ENCODE measurements at places on chromosomes 2 and 18.

DNA sequence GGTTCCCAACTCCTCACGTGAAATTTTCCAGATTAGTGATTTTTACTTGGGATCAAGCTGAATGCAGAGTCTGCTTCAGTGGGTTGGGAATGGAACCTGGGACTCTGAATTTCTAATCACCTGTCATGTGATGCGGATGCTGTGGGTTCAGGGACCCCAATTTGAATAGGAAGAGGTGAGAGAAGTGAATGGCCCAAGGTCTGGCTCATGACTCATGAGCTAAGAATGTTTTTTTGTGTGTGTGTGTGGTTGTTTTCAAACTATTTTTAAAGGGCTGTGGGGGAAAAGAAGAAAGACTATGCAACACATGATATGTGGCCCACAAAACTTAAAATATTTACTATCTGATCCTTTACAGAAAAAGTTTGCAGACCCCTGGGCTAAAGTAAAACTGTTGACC lies 108.5 kb upstream of the CYRIA start:
- no peak for DNase-seq

DNA sequence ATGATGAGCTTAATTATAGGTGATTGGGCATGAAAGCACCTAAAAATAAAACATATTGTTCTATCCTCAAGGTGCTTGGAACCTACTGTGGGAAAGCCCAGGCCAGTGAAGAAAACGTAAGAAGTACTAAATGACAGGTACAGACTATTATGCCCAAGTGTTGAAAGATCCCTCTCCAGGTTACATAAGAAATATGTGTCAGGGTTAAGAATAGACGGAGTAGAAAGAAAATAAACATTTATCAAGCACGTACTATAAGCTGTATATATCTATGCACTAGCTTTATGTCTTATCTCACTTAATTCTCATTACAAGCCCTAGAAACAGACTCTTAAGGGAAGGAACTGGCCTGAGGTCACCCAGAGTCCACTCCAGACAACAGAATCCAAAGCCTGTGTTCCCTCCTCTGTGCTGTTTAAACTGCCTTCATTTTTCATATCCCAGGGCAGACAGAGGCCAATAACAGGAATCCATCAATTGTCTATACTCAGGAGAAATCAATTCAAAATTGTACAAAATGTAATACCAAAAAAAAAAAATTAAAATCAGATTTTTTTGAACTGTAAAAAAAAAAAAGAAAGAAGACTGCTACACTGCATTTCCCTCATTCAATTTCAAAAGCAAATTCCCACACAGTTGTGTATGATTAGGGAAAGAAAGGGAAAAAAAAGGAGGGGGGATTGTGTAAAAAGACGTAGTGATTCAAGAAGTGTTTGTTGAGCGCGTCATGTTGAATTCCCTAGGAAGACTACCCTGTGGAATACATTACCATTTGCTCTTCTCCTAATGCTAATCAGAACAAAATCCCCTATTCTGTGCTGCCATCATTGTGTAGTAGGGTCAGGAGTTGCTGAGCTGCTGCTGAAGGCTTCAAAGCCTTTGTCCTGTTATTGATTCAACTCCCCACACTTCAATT lies 156.3 kb downstream of the IRS1 start:
- DNase-seq: no peak

- DNase-seq: no peak
Observed at GRCh38 chr18:76564117-76564516, 69.1 kb upstream of the ZNF516 start.

DNA sequence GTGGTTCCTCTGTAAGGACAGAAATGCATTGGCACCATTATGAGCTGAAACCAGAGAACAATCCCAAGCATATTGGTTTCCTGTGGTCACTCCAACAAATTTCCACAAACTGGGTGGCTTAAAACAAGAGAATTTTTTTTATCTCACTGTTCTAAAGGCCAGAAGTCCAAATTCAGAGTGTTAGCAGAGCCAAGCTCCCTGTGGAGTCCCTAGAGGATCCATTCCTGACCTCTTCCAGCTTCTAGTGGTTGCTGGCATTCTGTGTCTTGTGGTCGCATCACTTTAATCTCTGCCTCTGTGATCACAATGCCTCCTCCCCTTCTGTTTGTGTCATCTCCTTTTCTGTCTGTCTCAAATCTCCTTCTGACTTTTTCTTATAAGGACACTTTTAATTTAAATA lies 380.3 kb downstream of the NYAP2 start:
- no peak for DNase-seq

DNA sequence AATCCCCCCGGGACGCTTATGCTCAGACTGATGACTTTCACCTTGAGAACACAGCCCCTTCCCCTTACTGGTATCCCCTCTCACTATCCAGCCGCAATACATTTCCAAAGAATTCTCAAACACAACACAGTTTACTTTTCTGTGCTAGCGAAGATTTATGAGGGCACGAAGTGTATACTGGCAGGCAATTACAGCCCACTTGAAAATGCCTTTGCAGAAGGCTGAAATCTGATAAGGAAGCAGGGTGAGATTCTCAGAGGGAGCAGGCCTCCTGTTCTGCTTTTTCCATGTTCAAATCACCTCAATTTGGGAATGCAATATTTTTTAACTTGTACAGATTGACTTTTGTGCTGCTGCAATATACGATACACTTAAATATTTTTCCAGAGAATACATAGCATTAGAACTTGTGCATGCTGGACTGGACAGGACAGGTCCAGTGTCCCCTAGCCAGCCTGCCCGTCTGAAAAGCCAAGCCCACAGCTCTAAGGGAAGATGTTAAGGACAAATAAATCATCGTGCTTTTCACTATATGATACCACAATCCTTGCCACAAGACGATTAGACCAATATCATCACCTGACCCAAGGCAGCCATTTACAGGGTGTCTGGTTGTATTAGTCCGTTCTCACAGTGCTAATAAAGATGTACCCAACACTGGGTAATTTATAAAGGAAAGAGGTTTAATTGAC lies 262.1 kb downstream of the EPHA4 start:
- no peak for DNase-seq

DNA sequence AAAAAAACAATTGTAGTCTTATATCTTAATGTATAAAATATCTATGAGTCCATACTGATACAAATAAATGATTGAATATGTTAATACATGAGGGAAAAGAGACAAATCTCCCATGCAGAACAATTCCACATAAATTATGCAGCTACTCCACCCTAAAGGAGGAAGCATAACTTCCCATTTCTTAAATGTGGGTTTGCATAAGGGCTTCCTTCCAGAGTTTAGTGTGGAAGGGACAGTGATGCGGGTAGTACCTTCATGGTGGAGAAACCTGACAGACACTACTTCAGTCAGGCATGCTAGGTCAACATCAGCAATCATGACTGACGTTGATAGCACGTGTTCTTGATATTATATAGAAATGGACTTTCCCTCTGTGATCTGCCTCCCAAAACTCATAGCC lies 146.9 kb upstream of the STON1 start:
- no peak for DNase-seq

- no peak for DNase-seq
Observed at GRCh38 chr2:217412721-217413120, 552.9 kb upstream of the TNP1 start.

DNA sequence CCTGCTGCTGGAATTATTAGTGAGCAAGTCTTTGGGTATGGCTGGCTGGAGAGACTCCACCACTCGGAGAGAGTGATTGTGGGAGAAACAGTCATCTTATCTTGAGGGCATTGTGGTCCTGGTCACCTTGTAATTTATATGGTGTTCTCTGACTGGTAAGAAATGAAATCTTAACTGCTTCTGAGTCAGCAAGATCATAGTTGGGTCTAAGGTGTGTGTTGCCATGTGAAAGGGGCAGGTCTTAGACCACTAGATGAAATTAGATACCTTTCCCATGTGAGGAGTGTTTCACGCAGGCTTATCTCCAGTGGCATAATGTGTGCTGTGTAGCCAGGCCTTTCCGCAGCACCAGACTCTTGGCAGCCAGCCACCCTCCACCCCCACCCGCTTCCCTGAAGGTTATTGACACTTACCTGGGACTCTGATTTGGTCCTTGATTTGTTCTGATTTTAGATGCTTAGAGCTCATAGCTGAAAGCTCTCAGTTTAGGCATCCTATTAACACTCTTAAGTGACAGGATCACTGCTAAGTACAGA lies 7.7 kb downstream of the MAPRE3 start:
- DNase-seq: no peak

DNA sequence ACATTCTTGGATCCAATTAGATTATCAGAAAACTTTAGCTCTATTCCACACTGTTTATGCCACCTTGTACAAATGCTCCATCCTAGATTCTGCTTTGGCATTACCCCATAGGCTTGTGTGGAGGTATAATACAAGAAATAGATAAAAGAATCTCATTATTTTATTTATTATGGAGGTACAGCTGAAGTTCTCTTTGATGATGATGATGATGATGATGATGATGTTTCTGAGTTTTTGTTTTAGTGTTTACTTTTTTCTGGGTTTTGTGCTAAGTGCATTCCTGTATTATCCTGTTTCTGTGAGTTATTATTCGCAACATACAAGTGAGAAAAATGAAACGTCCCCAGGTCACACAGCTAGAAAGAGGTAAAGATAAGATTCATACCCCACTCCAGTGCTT lies 43.4 kb downstream of the ANXA4 start:
- DNase-seq: no peak

GRCh38 chr18:24988253-24988840 lies 363.6 kb downstream of the ZNF521 start:
- DNase-seq: no peak

DNA sequence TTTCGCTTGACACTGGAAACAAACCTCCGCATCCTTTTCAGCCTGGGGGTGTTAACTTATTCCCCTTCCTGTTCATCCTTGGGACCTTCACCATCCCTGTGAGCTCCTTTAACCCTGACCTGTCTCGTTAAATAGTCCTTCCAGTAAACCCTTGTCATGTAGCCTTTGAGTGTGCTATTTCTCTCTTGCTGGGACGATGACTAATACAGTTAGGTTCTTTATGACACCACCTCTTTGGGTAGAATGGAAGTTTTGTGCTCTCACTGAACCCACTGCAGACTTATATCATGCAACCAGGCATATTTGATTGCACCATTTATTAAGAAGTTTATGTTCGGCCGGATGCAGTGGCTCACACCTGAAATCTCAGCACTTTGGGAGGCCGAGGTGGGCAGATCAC lies 40.5 kb upstream of the GAREM1 start:
- DNase-seq: no peak

DNA sequence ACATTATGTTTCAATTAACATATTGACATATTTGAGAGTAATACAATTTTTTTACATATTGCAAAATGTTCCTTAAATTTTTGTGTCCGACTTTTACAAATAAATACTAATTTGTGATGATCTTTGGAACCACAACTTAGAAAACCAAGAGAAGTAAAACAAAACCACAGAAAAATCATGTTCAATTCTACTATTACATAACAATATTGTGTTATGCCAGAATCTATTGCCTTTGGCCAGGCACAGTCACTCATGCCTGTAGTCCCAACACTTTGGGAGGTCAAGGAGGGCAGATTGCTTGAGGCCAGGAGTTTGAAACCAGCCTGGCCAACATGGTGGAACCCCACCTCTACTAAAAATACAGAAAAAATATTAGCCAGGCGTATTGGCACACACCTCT lies 92.8 kb upstream of the APCDD1 start:
- DNase-seq: no peak

DNA sequence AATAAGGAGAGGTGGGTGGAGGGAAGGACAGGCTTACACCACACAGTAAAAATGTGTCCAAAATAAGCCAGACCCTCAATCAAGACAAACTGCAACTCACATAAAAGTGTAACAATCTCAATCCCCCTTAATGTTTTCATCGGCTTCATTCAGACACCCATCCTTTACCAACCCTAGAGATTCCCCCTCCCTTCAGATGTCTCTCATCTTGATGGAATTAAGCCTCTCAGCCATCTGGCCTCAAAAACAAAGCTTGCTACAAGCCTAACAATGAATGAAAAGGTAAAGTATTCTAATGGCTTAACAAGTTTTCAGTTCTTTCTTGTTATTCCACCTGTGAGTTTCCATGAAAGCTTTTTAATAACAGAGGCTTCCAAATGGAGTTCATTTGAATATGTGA lies 5.2 kb downstream of the RTTN start:
- DNase-seq: no peak

DNA sequence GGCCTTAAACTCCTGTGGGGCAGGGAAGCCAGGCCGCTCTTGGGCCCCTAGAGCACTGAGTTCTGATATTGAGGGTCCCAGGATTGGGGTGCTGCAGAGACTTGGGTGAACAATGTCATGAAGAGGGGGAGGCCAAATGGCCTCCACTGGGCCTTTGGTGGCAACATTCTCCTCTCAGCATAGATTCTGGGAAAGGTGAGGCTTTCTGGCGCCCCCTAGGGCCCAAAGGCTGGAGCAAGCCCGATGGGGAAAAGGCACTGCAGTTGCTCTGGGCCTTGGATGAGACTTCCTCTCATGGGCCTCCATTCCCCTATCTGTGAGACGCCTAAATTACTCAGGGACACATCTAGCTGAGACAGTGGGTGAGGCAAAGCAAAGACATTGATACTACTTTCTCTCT lies 84.8 kb downstream of the ACAA2 start:
- DNase-seq: no peak

DNA sequence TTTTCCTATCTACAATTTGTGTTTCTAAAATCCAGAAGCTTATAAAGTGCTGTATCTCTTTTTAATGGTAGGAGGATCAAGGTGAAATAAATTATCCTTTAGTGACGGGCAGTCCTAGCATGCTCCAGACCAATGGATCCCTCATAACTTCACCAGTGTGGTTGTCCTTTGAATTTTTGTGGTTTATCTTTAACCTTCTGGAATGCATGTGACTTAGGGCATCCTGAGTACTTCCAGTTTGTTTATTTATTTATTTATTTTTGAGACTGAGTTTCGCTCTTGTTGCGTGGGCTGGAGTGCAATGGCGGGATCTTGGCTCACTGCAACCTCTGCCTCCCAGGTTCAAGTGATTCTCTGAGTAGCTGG lies 40.4 kb downstream of the NUP35 start:
- no peak for DNase-seq

DNA sequence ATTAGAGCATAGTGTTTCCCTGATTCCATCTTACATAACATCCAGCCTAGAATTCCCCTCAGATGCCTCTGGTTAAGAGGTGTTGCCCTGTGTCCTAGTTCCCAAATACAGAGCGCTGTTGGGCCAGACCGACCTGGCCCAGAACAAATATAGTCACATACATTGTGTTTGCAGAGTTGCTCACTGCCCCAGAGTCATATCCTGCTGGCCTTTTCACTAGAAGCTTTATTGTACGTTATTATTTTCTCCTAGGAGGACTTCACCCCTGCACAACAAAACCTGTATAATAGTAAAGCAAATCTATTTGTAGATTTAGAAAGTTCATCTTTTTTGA lies 11.1 kb upstream of the MAP4K3 start:
- DNase-seq: no peak

- no peak for DNase-seq
Observed at GRCh38 chr2:241708879-241709278, 7.0 kb downstream of the ING5 start.

- DNase-seq: no peak
Observed at GRCh38 chr2:109395494-109396201, 218.1 kb downstream of the SEPTIN10 start.

DNA sequence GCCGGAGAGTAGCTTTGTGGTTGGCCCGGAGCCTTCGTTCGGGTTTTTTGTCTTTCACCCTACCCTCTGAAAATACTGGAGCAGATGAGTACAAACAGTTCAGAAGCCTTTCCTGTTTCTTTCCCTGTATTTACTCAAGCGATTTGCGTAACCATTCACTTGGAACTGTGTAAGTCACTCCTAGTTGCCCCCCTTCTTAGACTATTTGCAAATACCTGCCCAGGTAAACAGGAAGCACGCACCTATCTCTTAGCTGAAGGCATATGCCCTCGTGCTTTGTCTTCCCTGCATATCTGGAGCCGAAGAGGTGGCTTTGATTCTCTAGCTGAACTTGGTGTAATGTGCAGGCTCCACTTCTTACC lies 1.4 kb downstream of the KCNS3 start:
- DNase-seq: no peak
